NCI-H1694 treated with DMSO at 0.1 percent for 48 hours (cell line): ENCODE measurements at places on chromosomes 5 and 9.
A peak's percentile ranks its signal among the peaks of the same experiment; 100 is the strongest.

DNA sequence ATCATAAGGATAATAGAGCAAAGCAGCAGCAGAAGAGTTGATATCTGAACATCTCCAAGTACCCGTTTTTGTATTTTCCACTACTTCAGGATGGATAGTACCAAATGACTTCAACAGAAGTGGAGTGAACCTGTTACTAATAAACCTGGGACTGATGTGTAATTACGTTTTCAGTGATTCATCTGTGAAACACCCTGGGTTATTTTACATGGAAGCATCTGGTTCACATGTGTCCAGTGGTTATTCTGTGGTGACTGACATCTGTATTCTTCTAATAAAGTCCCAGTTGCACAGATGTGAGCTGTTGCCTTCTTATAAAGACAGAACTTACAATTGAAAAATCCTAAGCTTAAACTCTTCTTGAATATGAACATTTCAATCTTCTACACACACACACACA, 139.7 kb upstream of the VCAN start:
- no peak for DNase-seq

DNA sequence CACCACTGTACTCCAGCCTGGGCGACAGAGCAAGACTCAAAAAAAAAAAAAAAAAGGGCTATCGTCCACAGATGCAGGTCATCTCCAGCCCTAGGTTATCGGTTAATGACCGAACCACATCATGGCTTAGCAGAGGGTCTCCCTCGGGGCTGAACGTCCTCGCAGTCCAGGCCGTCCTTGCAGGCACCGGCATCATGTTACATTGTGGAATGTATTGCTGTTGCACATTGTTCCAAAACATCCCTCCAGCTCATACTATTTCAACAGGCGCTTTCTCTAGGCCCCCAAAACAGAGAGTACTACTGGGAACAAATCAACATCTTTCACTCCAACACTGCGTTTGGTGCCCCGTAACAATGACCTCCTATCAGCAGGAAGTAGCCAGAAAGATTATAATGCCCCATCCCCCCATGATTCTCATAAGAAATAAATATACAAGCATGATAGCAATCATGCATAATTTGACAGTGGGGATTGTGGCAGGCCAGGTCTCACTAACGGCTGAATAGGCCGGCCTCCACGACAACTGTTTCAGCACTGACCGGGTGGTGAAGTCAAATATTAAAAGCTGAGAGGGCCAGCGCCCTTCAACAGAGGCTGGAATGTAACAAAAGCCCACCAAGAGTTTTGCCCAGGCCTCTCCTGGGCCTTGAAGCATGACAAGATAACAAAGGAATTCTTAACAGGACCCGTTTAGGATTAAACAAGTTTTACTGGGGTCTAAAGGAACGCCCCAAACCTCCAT, 1.1 kb upstream of the LCN9 start:
- DNase-seq, result no peak

- DNase-seq, result no peak
These were observed 48.9 kb downstream of the WDR70 start for GRCh38 chr5:37428044-37428443.

GRCh38 chr9:76654051-76654461, 110.2 kb upstream of the PCA3 start:
- DNase-seq, result no peak

DNA sequence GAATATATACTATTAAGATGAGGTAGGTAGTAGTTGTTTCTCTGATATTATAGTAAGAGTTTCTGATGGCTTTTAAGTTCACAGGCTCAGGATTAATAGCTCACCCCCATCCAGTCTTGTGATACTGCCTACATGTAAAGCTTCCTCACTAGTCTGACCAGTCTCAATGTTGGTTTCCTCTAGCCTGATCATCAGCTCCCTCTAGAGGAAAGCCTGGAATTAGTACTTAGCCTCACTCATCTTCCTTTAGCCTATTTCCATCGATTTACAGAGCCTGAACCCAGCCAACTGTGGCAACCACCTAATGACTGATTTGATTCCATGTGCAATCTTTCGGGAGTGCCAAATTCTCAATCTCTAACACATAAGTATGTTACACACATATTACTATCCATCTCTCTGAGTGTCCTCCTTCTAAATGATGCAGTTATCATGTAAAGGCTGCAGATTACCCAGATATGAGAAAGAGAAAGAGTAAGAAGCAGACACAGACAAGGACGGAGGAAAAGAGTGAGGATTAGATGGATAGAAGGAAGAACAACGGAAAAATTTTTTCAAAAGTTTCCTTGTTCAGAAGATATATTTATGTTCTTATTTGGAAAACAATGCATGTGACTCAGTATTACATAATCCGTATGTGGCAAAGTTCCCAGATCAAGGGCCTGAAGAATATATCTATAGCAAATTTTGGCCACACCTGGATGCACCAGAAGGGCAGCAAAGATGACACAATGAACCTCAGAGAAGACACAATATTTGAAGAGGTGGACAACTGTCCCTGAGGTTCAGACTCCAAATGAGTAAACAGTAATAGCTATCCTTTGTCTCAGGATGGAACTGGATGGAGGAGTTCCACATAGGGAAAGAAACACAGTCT, 333.7 kb downstream of the ELAVL2 start:
- DNase-seq, result peak; percentile 63

DNA sequence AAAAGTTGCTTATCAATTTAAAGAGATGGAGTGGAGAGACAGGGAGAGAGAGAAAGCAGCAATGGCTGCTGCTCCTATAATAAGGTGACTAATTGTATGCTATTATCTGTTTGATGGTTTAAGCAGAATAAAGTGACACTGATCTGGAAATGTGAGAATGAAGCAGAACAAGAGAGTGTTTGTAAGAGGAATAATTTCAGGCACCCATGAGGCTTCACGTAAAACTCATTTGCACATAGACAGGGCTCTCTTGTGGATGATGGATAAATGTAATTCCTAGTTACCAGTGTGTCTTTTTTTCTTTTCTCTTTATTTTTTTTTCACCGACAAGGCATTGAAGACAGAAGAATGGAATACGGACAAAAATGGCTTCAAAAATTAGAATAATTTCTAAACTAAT, 228.8 kb upstream of the TYRP1 start:
- DNase-seq, result no peak

DNA sequence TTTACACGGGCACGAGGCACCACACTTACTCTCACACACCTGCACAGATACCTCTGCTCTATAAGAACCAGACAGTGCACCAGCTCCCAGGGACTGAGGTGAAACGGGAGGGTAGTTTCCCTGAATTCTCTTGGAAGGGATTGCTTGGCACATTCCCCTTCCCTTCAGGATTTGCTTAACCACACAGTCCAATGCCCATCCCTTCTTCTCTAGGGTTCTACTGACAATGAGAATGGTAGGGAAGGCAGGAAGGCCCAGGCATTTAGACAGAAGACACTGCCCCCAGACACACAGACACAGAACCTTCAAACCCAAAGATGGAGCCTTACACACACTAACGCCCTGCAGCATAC, 704 bp upstream of the LHX6 start:
- no peak for DNase-seq

DNA sequence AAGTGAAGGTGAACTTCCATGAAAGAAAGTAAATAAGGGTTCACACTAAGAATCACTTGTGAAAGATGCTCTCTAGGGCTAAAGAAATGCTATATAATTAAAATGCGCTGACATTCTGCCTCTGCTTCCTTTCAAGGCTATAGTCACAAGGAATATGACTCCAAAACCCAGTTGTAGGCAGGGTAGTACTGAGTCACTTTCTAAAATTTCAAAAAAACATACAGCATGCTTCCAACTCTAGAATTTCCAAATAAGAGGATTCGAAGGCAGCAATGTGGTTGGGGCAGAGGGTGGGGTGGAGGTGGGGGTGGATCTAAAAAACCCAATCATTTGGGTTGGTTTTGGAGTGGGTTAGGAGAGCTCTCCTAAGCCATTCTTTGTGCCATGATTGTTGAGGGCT, 84.6 kb downstream of the HMHB1 start:
- no peak for DNase-seq

DNA sequence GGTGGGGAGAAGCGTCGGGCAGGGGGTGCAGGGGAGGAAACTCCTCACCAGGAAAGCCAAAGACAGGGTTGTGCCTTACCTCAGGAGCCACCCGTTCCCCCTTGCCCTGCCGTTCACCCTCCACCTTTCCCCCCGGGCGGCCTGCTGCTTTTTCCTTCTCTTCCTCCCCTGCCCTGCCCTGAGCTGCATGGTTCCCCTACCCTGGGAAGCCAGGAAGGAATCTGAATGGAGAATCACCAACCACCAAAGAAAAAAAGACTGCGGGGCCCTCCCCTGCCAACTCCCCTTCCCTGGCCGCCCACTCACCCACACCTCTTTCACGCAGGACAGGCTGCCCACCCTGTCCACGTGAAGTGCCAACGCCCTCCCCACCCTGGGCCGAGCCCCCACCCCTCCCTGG, 820 bp upstream of the NFX1 start:
- DNase-seq, result no peak

DNA sequence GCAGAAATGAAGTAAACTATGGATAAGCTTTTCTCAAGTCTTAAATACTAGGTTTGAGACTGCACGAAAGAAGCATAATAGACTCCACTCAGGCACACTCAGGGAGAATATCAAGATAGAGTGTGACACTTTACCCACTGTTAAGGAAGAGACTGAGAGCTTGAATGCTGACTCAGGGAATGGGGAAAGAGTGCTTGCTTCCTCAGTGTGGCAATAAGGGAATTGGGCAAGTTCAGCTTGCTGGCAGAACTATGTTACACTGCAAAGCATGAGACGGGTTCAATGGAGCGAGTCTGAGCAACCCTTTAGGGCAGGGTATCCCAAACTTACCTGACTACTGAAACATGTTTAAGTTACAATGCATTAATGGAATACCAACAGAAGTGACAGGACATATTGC, 237.7 kb upstream of the MEF2C start:
- DNase-seq, result no peak

- DNase-seq, result no peak
These were observed 285.6 kb downstream of the GADD45G start for GRCh38 chr9:89890326-89890980.

DNA sequence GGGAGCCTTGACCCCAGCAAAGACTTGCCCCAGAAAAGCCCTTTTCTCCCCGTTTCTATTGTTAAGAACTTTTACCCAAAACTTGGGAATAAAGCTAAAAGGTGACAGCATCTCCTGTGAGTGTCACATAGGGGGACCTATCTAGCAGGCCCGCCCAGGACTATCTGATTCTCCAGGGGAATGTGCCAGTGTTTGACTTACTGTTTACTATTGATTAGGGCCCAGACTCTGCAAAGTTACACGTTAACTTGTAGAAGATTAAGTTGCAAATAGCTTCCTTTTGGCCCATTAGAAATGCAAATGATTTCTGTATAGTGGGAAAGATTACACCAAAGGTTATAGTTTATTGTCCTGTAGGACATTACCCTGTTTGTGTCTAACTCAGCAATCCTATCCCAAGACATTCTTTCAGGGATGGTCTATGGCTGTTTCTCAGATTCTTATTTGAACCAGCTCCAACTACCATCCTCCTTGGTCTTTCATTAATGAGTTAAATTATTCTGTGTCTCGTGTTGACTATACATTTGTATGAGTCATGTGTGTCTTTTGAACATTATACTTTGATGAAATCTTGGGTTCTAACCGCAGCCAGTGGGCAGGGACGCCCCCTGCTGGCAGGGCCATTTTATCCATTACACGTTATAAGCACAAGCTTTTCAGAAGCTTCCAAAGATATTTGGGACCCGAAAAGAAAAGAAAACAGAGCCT, 60.7 kb downstream of the HRH2 start:
- DNase-seq, result peak; percentile 48

- no peak for DNase-seq
These were observed 481.6 kb downstream of the SPATA31A7 start for GRCh38 chr9:61671276-61671973.

- no peak for DNase-seq
These were observed 4.1 kb downstream of the FBXW11 start for GRCh38 chr5:172002310-172002709.

DNA sequence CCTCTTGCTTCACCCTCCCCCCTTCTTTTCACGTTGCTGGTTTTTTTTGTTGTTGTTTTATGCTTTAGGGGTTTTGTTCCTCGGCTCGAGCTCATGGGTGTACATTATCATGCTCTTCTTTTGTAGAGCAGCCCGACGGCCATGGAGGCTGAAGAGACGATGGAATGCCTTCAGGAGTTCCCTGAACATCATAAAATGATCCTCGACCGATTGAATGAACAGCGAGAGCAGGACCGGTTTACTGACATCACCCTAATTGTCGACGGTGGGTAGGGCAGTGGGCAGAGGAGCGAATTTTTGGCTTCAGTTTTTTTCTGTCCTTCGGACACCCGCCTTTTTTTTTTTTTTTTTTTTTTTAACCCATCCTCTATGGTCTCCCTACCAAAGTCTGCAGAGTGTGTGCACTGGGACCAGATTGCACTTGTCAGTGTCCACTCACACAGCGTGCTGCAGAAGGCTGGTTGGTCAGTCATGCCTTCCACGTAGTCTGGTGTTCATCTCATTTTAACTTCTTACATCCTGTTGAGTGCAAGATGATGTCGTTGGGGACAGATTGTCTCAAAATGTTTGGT, 1.3 kb downstream of the ZNF131 start:
- no peak for DNase-seq

DNA sequence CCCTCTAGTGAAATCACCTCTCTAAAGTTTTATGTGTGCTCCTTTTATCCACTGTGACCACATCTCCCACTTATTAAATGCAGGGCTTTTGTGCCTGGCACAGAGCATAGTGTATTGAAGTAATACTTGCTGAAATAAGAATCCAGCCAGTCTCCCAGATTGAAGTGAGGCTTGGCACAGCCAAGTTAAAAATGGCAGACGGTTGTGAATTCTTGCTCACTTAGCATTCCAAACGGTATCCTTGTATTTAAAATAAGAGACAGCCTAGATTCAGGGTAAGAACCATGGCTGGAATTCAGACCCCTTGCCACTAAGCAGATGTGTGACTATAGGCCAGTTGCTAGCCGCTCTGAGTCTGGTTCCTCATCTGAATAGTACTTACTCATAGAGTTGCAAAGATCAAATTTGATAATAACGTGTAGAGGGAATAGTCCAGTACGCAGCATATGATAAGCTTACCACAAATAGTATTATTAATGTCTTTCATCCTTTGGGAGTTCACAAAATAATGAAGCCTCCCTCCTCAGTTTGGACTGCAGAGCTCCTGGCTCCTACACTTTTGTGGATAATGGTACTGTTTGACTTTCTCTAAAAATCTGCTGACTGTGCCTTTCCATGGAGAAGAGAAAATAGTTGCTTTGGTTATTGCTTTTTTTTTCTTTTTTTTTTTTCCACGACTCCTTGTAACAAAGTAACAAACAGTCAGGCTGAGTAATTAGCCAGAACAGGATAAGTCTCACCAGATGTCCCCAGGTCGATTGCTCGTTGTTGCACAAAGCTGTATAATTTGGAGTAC, 51.5 kb downstream of the FGF1 start:
- no peak for DNase-seq

DNA sequence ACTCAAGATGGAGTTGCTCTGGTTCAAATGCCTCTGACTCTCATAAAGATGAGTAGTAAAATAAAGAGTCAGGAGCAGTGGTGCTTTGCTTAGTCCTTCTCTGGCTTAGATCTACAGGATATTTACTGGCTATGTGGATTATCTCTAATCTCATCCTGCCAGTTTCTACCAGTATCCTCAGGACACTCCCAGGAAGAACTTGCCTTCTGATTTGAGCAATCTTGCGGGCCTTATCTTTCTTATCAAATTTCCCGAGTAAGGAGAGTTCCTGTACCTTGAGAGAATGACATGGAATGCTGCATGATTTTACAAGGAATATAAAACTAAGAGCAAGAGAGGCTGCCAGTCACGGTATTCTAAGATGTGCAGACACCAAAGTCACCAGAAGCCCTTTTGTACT, 364.0 kb downstream of the ARHGEF28 start:
- no peak for DNase-seq
